ENCODE measurements at places on chromosomes 7 and 10.

- DNase-seq, result no peak
Observed at GRCh38 chr10:45257600-45257999, 57.8 kb downstream of the OR13A1 start.

- no peak for DNase-seq
Observed at GRCh38 chr10:44714451-44714850, 196.7 kb upstream of the TMEM72 start.

DNA sequence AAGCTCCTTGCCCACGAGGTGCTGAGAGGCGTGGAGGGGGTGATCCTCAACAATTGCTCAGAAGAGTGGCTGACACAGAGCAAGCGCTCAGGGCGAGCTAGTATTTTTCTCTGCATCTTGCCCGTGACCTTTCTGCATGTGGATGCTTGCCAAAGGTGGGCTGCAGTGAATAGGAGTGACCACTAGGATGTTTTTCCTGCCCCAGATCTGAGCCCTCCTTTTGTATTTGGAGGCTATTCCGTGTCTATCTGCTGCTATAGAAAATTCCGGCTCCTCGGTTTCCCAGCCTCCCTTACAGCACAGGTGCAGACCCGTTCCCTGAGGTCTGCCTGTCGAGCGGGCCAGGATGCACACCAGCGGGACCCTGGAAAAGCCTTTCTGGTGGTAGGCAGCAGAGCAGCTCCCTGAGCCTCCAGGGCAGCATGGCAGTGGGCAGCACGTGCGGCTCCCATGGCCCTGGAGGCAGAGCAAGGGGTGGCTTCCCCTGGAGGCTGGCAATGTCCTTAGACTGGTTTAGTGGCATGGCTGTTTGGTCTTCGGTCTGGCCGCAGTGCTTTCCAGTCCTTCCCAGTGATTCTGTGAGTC lies 145.1 kb upstream of the PCBD1 start:
- DNase-seq, result no peak

GRCh38 chr7:116290740-116291139 lies 80.4 kb downstream of the TES start:
- no peak for DNase-seq

DNA sequence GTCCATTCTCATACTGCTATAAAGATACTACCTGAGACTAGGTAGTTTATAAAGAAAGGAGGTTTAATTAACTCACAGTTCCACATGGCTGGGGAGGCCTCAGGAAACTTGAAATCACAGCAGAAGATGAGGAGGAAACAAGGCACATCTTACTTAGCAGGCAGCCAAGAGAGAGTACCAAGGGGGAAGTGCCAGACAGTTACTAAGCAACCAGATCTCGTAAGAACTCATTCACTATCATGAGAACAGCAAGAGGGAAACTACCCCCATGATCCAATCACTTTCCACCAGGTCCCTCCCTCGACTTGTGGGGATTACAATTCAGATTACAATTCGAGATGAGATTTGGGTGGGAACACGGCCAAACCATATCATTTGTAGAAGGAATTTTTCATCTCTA lies 36.3 kb downstream of the NHLRC2 start:
- no peak for DNase-seq

DNA sequence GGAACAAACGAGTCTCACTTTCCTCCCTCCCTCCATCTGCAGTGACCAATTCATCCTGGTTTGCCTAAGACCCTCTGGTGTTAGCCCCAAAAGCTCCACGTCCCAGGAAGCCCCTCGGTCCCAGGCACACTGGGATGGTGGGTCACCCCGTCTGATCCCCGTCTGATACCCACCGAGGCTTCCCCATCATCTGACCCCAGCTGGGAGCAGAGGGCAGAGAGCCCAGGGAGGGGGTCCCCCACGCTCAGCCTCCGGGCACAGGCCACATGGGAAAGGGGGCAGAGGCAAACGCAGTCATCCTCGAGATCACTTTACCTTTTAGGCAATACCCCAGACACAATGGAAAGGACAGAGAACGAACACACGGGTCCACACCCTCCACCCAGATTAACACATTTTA lies 291.6 kb upstream of the PPP2R2D start:
- no peak for DNase-seq

DNA sequence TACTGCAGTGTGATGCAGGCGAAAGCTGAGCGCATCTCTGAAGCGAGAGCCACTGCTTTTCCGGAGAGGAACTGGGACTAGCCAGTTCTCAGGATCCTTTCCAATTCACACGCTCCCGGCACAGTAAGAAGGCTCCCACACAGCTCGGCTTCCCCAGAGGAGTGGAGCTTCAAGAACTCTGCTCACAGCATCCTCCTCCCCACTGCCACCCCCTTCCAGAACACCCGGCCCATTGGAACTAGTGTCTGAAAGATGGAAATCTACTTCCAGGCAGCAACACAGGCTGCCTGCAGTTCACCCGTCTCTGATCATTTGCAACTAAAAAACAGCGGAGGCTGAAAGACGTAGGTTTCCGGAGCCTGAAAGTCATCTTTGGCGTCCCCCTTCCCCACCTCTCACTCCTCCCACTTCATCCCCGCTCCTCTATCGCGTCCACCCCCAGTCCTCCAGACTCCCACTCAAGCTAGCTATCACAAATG lies at the start of gene DGKB:
Gene DGKB (minus strand): TSS at position 163 of the 479 bp plus-strand sequence.
- peak; percentile 69 for DNase-seq

DNA sequence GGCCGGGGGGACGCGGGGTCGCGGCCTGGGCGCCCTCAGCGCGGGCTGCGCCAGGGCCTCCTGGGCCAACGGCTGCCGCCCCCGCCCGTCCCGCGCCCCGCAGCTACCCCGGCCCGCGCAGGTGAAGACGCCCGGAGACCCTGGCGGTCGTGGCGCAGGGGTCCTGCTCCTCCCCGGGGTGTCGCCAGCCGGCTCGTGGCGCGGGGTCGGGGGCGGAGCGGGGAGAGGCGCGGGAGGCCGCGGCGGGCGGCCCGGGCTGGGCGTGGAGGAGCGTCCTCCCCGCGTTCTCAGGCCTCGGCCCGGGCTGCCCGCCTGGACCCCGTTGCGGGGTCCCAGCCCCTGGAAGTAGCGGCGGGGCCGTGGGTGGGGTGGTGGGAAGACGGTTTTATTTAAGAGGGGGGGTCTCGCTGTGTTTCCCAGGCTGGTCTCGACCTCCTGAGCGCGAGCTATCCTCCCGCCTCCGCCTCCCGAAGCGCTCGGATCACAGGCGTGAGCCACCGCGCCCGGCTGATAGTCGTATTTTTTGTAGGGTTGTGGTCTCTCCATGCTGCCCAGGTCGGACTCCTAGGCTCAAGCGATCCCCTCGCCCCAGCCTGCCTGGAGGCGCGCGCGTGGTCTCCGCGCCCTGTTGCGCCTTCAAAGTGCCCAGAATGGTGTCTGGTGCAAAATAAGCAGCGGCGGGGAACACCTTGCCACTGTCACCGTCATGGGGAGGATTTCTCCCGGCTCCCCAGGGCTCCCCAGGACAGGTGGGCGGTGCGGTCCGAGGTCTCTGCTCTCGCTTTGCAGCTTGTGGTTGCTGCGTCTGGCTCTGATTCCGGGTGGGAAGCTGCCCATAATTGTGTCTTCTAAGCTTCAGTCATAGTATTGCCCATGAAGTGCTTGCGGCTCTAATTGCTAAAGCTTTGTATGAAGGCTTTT lies 15.3 kb upstream of the SUN1 start:
- no peak for DNase-seq

- DNase-seq, result no peak
Observed at GRCh38 chr10:18293536-18294510, 153.6 kb downstream of the CACNB2 start.

DNA sequence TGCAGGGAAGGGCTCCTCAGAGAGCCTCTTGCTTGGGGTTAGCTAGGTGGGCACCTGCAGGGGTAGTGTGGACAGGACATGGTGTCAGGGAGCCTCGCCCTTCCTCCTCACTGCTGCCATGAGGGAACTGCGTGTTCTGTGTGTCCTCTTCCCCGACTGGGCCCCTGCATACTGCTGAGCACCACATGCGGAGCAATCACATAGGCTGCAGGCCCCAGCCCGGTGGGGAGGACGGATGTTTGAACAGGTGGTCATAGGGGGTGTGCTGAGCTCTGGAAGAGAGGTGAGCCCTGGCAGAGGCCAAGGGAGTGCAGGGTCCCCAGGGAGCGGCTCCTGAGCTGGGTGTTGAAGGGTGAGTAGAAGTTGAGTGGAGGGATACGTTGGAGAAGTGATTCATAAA lies 48.3 kb upstream of the ZMIZ2 start:
- DNase-seq, result no peak

GRCh38 chr10:127887541-127888415 lies 5.0 kb downstream of the CLRN3 start:
- no peak for DNase-seq

GRCh38 chr10:69102440-69102839 lies 14.5 kb downstream of the SRGN start:
- no peak for DNase-seq

DNA sequence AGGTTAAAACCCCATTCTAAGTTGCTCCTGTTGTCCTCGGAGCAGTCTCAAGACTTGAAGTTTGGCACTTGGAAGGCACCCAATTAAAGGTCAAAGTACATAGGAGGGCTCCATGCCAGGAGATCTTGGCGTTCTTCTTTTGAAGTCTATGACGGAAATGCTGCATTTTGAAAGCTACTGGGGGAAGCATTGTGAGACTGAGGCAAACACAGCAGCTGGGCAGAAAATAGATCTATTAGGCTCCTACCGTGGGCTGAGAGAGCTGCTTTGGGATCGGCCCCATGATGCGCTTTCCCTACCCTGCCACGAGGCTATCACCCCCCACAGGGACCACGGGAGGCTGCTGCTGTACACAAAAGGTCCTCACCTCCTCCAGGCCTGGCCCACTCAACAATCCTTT lies 20.0 kb downstream of the KIAA1549 start:
- DNase-seq, result no peak

- peak; percentile 76 for DNase-seq
Observed at GRCh38 chr10:63977329-63977923, 456.2 kb downstream of the REEP3 start.

GRCh38 chr7:83649701-83650100 lies 762 bp upstream of the SEMA3E start:
- DNase-seq, result no peak

DNA sequence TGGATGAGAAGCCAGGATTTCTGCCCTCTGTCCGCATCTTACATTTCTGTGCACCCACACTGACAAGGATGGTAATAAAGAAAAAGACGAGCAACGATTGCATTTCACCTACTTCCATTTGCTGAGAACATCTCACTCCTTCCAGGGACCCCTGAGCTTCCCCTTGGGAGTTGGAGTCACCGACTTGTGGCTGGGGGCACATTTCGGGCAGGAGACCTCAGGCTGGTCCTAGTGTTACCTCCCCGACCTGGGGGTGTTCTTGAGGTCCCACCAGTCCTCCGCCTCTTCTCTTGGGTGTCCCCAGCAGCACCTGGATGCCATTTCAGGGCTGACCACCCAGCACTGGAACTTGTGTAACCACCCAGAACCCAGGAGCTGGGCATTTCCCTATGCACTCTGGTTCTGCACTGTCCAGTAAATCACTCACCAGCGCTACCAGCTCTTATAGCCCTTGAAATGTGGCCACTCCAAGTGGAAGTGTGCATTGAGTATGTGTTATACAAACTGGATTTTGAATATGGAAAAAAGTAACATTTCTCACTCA lies 84.9 kb downstream of the LANCL2 start:
- DNase-seq, result no peak

DNA sequence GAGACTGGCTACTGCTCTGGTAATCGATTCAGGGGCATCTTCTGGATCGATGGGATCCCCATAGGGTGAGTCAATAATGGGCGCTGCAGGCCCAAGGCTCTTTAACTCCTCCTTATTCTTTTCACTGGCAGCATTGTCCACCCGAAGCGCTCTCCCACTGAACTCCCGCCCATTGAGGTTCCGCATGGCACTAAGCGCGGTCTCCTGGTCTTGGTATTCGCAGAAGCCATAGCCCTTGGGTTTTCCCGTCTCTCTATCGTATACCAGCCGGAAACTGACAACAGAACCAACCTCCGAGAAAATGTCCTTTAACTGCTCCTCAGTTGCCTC lies 285 bp downstream of the CSTF2T start:
- DNase-seq, result no peak

DNA sequence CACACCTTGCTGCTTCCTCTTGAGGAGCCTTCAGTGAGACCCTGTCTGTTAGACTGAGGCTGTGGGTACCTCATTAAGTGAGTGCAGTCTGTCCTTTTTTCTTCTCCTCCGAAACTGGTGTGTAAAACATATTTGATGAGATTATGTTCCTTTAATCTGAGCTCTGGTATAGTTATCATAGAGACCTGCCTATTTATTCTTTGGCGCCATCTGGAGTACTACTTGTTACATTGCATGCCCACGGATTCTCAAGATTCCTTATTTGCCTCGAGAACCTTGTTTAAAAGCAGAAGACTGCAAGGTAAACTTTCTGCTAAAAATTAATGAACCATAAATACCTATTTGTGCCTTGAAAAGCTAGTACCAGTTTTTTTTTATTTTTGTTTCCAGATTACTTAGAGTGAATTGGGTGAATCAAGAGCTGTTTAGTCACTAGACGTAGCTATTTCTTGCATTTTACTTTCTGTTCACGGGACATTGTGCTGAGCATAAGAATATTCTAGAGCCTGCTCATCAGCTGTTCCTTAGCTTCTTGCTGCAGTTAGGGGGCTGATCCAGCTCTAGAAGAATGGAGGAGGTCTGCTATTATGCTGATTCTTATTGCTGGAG lies 16.9 kb upstream of the STMP1 start:
- DNase-seq, result peak; percentile 23

DNA sequence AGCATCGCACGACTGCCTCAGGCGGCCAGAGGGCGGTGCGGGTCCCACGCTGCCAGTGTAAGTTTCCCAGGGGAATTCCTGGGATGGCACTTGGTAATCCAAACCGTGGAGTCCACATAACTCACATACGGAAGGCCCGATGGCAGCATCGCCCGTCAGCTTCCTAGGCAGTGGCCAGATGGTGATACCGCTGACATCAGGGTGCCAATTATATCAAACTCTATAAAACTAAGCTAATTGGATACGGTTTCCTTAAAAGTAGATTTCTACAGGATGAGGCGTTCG lies 189.8 kb downstream of the CELF2 start:
- DNase-seq, result no peak

GRCh38 chr10:19651549-19651948 lies 164.7 kb upstream of the PLXDC2 start:
- DNase-seq, result no peak

GRCh38 chr10:95242581-95243317 lies 48.1 kb downstream of the PDLIM1 start:
- DNase-seq, result peak; percentile 32

- DNase-seq, result peak; percentile 39
Observed at GRCh38 chr10:11178606-11179515, 161.2 kb downstream of the CELF2 start.

All from SK-N-DZ (cell line).